Central memory CD8-positive, alpha-beta T cell (primary cell): ENCODE measurements at places on chromosomes 7 and 10.

GRCh38 chr7:136009488-136010079, 32.4 kb upstream of the MTPN start:
- DNase-seq, result no peak

DNA sequence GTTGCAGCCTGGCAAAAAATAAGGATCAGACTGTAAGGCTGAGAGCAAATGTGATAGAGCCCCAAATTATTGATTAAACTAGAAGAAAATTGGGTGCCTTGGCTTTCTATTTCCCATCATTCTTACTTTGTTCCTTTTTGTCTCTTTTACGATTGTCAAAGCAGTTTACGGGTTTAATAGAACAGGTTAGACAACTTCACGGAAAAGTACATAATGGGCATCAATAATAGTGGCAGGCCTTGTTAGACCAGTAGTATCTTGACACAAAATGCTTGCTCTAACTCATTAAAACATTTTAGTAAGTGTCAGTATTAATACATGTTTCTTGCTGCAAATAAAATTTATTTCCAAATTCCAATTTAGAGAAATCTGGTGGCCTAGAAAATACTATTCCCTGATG, 14.5 kb upstream of the GGCT start:
- DNase-seq, result no peak

DNA sequence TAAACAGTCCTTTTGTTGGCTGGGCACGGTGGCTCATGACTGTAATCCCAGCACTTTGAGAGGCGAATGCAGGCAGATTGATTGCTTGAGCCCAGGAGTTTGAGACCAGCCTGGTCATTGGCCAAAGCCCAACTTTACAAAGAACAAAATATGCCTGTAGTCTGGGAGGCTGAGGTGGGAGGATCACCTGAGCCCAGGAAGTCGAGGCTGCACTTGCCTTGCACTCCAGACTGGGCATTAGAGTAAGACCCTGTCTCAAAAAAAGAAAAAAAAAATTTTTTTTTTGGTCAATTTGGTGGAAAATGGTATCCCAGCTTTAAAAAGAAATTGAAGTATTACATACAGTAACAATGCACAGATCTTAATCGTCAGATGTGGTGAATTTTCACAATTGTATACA, 4.8 kb downstream of the GLRX3 start:
- no peak for DNase-seq

GRCh38 chr7:2510909-2511768, 8.4 kb upstream of the LFNG start:
- peak; percentile 34 for DNase-seq

DNA sequence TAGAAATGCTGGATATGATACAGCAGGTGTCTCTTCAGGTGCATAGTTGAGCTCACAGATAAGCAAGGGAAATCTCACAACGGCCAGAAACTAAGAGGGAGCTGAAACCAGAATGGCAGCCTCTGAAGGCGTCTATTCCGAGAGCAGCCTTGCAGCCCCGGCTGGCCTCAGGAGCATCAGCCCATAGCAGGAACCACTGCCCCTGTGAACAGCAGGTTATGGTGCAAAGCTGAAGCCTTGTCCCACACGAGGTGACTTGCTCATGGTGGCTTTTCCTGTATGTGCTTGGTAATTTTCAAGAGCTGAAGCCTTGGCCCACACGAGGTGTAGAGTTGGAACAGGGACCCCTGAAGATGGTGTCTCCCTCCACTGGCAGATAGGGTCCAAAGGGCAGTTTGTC, 33.2 kb downstream of the BNIP3 start:
- DNase-seq, result no peak

DNA sequence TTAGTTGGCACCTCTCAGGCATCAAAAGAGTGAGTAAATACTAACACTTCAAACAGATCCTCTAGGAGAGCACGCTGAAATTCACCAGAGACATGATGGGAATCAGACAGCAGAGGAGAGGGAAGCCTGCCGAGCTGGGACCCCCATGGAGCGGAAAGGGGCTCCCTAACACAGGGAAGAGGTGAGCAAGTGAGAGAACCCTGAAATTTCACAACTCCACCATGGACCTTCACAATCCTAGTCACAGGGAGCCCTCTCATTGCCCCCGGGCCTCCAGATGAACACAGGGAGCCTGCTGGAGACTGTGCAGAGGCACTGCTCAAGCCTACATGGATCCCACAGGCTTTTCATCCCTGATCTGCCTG, 59.2 kb upstream of the ANTXRL start:
- no peak for DNase-seq

- no peak for DNase-seq
Observed at GRCh38 chr10:33412653-33413361, 78.3 kb upstream of the NRP1 start.

- no peak for DNase-seq
Observed at GRCh38 chr7:90629297-90629918, 33.3 kb downstream of the CDK14 start.

GRCh38 chr10:4541292-4541691, 284.7 kb upstream of the AKR1E2 start:
- no peak for DNase-seq

GRCh38 chr10:10233229-10233628, 784.4 kb upstream of the CELF2 start:
- DNase-seq, result no peak

GRCh38 chr7:15481132-15481531, 80.7 kb downstream of the AGMO start:
- no peak for DNase-seq

DNA sequence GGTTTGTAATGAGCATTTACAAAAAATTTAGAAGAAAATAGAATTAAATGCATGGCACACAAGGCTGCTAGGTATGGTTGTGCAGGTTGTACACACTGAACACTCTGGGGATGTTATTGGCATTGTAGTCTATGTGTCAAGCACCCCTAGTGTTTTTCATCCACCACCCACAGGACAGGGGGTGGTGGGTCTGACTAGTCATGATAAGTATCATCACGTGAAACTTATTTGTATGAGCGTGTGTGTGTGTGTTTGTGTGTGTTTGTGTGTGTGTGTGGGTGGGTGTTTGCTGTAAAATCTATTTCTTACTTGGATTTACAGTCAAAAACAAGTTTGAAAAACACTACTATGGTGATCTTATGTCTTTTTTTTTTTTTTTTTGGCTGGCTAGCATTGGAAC, 66.5 kb downstream of the MAP3K8 start:
- DNase-seq, result no peak

DNA sequence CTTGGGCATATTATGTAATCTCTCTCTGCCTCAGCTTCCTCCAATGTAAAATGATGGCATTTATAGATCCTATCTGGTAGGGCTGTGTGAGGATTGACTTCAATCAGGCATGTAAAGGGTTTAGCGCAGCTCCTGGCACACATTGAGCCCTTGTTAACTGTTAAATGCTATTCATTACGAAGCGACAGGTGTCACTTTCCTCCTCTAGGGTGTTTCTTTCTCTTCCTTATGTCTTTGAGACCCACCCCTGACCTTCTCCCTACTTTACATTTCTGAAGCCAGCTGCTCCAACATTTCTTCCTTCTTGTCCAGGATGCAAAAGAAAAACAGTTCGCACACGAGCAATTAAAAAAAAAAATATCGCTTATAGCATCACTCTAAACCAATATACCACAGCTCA, 5.7 kb upstream of the R3HCC1L start:
- DNase-seq, result no peak

- DNase-seq, result no peak
Observed at GRCh38 chr7:22819476-22819875, 3.2 kb downstream of the TOMM7 start.

DNA sequence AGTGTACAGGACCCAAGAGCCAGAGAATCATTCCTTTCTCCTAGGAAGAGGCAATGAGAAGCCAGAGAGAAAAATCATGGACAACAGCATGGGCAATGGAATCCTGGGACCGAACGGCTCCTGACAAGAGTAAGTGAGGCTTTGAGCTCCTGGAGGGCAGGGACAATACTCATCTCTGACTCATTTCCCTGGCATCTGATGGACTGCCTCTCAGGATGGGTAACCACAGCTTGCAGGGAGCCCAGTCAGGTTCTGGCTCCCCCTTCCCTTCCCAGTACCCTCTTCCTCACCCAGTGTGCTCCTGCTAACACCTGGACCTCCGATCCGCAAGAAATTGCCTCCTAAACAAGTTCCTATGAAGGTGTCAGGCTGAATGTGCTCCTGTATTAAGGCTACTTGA, 51.2 kb upstream of the SORCS3 start:
- no peak for DNase-seq

- DNase-seq, result no peak
Observed at GRCh38 chr7:117837841-117838240, 35.4 kb downstream of the CTTNBP2 start.

DNA sequence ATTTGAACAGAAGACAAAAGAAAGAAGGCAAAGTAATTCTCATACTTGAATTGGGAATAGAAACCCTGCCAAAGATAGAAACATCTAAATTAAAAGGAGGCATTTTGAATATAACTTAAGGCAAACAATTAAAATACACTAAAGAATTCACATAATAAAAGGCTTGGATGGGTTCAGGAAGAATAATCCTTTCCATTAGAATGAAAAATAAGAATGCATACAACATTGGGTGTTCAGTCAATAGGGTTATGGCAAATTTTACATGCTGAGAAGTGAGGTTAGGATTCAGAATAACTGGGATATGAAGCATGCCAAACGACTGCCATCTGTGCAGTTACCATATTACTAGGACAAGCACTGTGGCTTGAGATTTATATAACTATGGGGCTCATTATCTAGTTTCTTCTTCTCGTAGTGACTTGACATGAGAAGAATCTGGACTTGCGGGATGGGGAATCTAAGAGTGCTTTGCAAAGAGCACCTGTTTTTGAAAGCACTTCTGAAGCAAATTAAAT, 326.5 kb downstream of the THSD7A start:
- DNase-seq, result no peak

DNA sequence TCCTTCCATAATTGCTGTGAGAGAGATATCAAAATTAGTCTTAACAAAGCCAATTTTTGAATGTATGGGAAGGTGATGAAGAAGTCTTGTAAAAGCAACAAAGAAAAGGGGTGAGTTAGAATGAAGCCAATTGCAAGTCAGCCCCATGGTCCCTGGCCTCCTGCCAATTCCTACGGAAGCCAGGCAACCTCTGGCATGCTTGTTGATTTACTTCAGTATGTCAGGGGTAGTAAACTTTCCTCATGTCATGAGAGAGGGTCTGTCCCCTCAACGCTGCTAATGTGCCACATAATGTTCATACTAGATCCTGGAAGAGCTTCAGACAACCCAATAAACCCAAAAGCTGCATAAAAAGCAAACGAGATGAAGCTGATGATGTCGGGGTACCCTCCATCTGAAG, 159.1 kb upstream of the YAE1 start:
- no peak for DNase-seq

GRCh38 chr10:28797904-28798371, 120.6 kb downstream of the BAMBI start:
- no peak for DNase-seq

DNA sequence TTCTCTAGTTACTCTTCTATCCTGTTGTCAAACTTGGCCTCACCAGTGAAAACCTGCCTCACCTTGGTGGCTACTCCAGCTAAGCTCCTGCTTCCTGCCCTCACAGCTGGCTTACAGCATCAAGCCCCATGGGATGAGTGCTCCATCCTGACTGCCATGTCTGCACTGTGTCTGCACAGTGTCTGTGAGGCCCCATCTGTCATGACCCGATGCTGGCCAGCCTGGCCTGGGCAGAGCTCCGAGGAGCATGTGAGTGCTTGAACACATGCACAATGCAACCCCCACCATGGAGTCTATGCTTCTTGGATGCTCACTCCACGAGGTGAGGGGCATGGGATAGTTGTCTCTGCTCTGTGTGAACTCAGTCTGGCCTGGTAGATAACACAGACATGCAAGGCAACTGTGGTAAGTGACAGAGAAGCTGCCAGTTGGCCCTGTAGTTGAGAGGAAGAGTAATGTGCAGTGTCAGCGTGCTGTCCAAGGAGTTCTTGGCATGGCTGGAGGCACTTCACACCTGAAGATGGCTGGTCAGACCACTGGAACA, 207.1 kb upstream of the ZNF32 start:
- no peak for DNase-seq

DNA sequence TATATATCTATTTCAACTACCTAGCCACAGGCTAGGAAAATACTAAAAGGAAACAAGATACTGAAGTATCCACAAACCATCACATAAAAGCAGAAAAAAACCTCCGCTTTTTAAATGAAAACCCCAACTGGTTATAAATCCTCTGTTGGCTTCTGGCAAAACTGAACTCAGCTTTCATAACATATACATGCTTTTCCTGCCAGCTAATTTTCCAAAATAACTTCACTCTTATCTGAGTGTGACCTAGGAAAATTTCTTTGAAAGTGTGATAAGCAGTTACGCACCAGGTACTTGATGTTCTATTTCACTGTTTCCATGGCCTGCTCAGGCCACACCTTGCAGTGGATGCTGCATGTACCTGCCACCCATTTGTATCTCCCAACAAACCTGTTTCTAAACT, 11.8 kb downstream of the FAM3C start:
- no peak for DNase-seq

DNA sequence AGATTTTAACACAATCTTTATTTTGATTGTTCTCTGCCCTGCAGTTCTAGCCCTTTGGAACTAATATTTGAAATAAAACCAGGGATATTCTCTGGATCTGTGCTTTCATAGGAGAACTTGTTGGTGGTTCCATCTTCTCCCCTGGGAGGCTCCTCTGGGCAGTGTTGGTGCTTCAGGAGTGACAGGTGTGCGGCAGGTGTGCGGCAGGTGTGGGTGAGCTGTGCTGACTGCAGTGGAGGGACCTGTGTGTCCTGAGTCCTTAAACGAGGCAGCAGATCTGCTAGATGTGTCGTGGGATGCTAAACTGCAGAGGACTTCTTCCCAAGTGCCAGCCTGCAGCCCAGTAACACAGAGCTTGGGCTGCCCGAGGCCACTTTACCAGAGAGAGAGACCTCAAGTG, 98.4 kb downstream of the LYZL1 start:
- DNase-seq, result no peak

GRCh38 chr10:120950051-120950561, 98.9 kb downstream of the WDR11 start:
- DNase-seq, result no peak

GRCh38 chr7:113128031-113128430, 9.7 kb upstream of the SMIM30 start:
- no peak for DNase-seq

GRCh38 chr7:132580717-132581285, 4.5 kb upstream of the PLXNA4 start:
- DNase-seq, result peak; percentile 59

DNA sequence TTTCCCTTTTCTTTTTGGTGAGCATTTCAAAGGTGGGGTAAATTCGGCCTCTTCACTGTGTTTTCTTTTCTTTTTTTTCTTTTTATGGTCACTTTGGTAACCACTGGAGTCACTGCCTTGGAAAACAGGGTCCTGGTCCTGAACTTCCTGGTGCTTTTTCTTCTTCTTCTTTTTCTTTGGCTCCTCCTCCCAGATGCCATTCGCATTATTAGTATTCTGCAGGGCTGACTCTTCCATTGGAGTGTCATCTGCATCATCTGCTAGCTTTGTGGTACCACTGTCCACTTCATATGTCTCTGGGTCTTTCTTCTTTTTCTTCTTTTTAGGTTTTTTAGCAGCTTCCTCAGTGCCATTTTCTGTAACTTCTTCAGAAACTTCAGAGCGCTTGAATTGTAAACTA, 10.5 kb downstream of the POLR1F start:
- DNase-seq, result no peak
